Osteocyte (in vitro differentiated cells): ENCODE measurements at places on chromosomes 4 and X. TPM values are rescaled to one million over a fixed set of nuclear protein-coding genes. Genes with fewer than 3 reads are reported as not detected.

- DNase-seq: no peak
These were observed 6.8 kb downstream of the MECP2 start for GRCh38 chrX:154090731-154091130.

DNA sequence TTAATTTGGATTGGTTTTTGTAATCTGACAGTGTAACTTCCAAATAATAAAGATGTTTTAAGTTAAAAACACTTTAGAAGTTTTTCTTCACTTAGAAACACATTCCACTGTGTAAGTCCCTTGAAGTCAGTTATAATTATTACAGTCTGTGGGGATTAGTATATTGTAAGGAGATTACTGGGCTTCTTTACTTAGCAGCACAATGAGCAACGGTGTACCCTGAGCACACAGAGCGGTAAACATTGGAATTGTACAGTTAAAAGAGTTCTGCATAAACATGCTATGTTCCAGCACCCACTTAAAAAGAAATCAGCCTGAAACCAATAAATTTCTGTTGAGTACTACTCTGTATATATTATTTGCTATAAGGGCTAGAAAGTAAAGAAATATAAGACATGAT is 44.3 kb downstream of the CCSER1 start:
- no peak for DNase-seq

GRCh38 chrX:7972586-7972985 is 45.4 kb upstream of the PNPLA4 start:
- DNase-seq: no peak

DNA sequence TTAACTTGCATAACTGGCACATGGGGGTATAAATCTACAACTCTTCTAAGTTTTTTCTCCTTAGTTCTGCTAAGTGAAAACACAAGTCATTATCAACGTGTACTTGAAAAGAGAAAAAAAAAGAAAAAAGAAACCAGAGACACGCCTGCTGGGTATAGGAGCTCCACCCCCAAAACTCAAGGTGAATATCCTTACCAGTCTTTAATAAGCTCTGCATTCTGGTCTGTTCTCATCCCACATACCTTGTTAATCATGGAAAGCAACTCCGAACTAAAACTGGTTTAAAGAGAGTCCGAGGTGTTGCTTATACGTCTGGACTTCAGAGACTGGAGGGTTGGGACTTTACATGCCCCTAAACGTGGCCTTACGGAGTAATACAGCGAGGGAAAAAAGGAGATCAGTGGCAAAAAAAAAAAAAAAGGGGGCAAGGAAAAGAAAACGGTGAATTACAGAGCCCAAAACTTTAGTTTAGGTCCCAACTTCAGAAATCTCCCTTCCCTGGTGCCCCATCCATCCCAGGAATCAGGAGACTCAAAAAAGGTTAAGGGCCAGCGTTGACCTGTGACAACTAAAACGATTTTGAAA is 1.0 kb downstream of the PGRMC2 start:
- no peak for DNase-seq

DNA sequence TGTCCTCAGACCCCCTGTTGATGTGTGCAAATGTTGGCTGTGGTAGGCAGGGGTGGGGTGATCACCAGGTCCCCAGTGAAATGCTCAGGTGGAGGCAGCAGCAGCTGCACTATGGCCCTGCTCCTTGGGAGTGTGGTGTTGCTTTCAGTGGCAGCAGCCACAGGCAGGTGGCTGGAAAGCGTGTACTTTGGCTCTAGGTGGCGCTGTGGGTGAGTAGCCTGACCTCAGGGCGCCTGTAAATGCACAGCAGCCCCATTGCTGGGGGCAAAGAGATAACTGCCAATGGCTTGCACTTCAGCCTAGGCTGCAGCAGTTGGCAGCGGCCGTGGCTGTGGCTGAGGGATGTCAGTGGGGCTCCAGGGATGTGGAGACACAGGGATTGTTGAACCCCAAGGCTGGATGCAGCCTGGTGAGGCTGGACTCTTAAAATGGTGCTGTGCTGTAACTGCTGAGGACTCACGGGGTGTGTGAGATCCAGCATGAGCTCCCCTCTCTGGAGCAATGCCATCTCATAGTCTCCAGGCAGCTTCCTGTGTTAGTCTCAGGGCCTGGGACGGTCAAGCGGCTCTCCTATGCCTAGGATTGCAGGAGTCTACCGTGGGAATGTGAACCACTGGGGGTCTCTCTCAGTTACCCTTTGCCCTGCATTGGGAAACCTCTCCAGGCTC is 421.7 kb upstream of the HTR2C start:
- DNase-seq: no peak

DNA sequence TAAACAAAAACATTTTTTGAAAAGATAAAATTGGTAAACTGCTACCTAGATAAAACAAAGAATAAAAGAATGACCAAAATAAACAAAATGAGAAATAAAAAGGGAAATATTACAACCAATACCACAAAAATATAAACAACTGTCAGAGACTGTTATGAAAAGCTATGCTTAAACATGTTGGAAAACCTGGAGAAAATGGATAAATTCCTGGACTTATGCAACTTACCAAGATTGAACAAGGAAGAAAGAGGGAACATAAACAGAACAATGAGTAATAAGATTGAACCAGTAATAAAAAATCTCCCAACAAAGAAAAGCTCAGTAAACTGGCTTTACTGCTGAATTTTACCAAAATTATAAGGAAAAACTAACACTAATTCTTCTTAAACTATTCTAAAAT is 518.7 kb downstream of the GRXCR1 start:
- no peak for DNase-seq

Gene HSFX2
- total RNA-seq: 0.64 TPM in 1 of 2 replicates, not detected in the other

DNA sequence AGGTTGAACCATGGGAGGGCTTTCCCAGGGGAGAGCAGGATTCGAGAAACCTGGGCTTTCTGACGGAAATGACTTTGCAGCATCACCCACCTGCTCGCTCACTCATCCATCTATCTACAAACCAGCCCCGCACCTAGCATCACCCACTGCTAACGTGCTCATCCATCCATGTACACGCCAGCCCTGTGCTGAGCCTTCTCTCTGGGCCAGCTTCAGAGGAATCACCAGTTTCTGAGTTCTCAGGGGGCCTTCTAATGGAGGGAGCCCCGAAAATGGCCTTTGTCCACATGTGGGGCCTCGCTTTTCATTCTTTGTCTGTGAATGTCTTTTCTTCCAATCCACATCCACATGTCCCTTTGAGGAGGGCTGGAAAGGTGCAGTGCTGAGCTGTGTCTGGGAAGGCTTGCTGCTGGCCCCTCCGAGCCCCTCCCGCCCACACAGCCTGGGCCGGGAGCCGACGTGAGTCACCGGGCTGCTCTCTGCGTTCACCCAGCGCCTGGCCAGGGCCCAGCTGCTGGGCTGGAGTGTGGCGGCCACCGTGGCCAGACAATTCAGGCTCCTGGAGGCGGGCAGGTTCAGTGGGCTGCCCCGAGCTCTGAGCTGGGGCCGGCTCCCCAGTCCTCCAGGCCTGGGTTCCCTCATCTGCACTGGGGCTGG is 14.7 kb downstream of the SORCS2 start:
- peak; percentile 91 for DNase-seq

GRCh38 chr4:156193106-156193505 is 239.4 kb upstream of the CTSO start:
- no peak for DNase-seq

Gene VEGFC
- total RNA-seq: 13.6 and 14.7 TPM in 2 replicates

DNA sequence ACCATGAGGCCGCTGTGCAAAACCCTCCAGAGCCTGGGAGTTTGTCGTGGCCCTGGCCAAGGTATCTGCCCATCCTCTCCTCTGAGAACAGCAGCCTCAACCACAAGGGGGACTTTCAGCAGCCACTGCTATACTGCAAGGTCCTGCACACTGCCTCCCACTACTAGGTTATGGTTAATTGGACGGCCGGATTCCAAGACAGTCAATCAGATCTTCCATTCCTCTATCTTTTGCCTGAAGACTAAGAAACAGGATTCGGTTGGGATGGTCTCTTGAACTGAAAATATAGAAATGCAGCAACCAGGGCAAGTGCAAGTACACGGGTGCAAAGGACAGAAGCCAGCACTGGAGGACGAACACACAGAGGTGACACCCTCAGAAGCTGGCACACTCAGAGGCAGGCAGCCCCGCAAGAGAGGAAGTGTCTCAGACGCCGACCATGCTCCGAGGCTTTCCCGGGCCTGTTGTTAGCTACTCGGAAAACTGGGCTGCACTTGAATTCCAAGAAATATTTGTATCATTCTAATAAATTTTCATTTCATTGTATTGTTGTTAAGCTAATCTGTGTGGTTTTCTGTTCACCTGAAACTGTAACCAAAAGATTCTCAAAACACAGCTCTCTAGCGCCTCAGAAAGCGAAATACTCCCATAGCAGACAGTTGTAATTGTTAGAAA is 63.3 kb downstream of the AFAP1 start:
- no peak for DNase-seq

Gene ZFYVE28
- total RNA-seq: 3.3 and 3.4 TPM in 2 replicates

DNA sequence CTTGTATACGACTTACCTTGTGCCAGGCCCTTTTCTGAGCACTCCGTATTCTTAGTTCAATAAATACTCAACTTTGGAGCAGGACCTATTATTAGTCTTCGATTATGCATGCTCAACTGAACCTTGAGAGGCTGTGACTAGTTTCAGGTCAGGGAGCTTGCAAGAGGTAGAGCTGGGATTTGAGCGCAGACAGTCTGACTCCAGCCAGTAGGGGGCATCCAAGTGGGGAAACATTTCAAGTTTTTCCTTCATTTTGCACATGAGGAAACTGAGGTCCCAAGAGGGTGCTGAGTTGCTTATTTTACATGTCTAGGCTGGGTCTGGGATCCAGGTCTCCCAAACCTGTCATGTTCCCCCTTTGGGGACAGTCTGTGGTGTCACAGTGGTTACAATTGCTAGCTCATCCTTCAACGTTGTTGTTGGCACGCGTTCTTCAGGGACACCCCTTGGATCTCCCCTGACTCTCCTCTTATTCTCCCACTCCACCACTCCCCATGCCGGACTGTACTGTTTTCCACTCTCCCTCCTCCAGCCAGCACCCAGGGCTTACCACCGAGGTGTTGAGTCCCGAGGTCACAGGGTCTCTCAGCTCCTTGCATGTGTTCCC is 6.7 kb upstream of the PRICKLE3 start:
- no peak for DNase-seq

DNA sequence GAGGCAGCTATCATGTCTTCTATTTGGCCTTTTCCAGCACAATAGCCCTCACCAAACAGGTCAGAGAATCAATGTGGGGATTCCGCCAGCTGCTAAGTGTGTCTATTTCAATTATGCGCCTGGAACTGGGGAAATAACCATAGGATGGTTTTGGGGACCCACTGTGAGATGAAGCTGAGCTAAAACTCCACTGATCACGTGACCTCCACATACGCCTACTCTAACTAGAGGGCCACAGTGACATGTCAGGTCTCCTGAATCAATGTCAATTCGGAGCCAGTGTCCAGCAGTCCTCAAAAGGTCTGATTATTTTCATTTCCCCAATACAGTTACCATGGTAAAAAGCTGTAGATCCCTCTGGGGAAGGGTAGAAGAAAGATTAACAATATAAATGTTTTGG is 10.2 kb upstream of the BANK1 start:
- no peak for DNase-seq

- DNase-seq: no peak
These were observed 53.4 kb downstream of the LDB2 start for GRCh38 chr4:16844816-16845586.

DNA sequence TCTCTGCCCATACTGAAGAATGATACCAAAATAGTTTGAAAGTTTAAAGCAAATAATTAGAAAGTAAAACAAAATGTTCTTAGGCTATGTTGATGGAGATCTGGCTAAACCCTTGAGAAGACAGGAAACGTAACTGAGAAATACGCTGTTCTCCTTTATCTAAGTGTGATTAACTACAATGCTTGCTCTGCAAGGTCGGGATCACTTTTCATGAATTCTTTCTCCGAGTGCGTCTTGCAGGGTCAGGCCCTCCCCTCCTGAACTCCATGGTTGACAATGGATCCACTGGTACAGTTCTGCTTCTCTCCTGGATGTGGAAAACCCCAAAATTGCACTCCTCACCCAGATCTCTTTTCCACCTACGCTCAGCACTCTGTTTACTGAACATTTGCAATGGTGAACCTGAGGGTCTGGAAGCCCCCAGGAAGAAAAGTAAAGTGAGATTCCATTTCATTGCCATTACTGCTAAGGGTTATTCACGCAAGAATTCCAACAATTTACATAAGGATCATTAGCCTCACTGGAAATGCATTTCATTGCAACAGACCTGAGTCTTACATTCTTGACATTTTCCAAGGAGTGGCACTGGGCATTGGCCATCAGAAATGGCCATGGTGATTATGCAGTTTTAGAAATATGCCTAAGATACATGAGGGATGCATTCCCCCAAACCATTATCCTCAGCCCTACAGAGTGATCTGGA is 24.6 kb upstream of the WWC2 start:
- no peak for DNase-seq

DNA sequence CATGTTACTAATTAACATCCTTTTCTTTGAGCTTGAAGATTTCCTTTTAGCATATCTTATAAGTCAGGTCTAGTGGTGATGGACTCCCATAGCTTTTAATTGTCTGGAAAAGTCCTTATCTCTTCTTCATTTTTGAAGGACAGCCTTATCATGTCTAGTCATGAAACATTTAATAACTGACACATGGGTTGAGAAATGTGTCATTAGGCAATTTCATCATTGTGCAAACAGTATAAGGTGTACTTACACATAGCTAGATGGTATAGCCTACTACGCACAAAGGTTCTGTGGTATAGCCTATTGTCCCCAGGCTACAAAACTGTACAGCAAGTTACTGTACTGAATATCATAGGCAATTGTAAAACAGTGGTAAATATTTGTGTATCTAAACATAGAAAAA is 34.5 kb upstream of the ALG13 start:
- no peak for DNase-seq

DNA sequence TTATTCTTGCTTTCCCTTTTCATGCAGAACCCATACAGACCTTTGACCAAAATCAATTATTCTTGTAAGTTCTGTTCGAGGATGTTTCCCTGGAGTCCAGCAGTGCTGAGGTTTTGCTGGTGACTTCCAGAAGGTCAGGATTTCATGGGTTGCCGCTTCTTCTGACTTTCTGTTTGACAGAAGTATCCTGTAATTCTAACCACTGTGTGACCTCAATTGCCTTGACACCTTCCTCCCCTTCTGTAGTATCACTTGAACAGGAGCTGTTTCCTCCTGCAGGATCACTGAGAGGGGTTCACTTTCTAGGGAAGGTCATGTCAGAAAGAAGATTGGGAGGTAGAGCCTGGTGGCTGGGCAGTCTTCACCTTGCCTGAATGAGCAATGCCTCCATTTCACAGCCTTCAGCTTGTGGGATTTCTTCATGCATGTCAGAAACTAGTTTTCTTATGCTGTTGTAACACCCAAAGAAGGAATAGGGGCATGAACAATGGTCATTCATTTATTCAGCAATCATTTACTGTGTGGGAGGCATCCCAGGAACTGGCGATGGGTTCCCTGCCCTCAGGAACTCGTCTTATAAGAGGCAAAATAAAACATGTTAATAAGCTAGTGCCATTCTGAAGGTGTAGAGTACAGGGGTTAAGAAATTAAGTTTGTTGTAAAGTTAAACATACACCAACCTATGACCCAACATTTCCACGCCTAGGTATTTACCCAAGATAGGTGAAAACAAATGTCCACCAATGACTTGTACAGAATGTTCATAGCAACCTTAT is 205.9 kb downstream of the SOWAHB start:
- no peak for DNase-seq

GRCh38 chrX:110568441-110568840 is 209.8 kb downstream of the RTL9 start:
- DNase-seq: no peak

- DNase-seq: no peak
These were observed 382.9 kb upstream of the MAGEB18 start for GRCh38 chrX:25755194-25755593.

GRCh38 chr4:14143892-14144291 is 516.4 kb upstream of the BOD1L1 start:
- no peak for DNase-seq

GRCh38 chr4:76923619-76924357 is 25.8 kb upstream of the SEPTIN11 start:
- no peak for DNase-seq

Gene DSPP
- total RNA-seq: not detected in 2 replicates
